Myocyte (in vitro differentiated cells): ENCODE measurements at places on chromosomes 5 and 9. TPM values are rescaled to one million over a fixed set of nuclear protein-coding genes. Genes with fewer than 3 reads are reported as not detected.

DNA sequence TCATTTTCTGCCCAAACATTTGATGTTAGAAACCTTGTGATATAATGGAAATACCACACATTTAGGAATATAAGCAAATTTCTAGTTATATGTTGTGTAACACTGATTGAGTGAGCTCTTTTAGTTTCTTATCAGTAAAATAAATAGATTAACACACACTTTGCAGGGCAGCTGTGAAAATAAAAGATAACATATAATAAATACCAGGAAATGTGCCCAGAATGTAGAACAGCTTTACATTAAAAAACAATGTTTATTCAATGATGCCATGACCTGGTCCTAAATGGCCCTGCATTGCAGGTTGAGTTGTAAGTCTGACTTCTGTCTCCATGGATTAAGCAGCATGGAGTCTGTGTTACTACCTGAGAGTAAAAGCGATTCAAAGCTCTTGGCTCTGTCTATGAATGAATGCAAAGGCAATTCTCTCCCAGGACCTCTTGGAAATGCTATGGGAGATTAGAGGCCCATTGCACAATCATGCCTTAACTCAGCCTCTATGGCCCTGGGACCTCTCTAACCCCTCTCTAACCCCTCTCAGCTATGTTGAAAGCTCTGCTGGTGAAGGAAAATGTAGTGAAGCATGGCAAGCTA, 296.0 kb upstream of the ACTBL2 start:
- no peak for DNase-seq

- no peak for DNase-seq
Observed at GRCh38 chr5:141637123-141637766, 448 bp downstream of the RELL2 start.

GRCh38 chr9:134971696-134972095, 54.0 kb upstream of the FCN1 start:
- no peak for DNase-seq

The EIF4E1B gene
- not detected in 2 replicates for total RNA-seq

The HTR1A gene
- not detected in 2 replicates for total RNA-seq
